ENCODE measurements at places on chromosomes 6 and 20.

DNA sequence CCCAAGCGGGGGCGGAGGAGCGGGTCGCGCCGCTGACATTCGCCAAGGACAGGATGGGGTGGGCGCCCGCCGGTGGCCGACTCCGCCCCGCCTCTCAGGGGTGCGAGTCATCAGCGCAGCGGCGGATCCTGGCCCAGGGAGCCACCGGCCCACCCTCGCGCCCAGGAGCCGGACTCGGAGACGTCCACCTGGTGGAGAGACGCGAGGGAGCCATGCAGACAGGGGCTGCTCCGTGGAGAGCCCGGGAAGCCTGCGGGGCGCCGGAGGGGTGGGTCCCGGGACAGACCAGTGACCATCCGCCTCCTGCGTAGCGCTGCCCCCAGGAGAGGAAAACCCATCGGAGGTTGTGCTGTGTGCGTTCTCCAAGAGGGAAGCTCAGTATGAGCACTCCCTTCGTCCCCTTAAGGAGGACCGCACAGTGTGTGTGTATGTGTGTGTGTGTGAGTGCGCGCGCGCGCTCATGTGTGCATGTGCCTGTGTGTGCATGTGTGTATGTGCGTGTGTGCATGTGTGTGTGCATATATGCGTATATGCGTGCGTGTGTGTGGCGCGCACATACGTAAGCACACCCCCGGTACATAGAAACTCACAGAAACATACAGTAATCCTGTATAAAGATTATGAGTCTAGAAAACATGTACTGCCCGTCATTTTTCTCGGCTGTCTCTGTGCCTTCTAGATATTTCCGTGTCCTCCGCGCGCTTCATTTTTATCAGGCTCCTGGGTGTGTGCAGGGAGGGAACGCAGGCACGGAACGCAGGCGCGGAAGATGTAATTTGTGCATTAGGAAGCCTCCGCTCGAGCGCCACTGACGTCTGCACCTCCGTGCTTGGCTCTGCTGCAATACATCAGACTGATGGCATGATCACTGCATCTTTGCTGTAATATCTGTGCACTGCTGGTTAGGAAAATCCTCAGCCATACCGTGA lies 158.9 kb downstream of the TBXT start:
- peak; percentile 68 for DNase-seq

- DNase-seq: no peak
Observed at GRCh38 chr6:91130126-91130525, 543.3 kb upstream of the MAP3K7 start.

DNA sequence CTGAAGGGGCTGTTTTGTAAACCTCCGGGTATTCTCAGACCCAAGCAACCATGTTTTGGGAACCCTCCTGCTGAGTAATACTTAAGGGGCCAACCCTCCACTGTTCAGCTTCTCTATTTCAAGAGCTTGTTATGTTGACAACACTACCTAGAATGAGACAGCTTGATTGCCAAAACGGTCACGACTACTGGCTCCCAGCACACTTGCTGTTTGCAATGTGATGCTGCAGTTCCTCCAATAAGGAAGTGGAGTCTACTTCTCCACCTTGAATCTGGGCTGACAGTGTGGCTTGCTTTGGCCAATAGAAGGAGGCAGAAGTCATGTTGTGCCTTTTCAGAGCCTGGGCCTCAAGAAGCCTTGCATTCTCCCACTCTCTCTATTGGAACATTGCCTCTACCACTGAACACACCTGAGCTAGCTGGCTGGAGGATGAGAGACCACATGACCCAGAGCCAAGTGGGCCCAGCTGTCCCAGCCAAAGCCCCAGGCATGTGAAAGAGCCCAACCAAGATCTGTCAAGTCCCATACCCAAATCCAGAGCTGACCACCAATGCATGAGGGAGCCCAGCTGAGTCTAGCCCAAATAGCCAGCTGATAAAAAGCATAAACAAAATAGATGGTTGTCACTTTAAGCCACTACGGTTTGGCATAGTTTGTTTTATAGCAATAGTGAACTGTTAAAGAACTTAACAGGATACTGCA lies 108.0 kb downstream of the PRND start:
- DNase-seq: no peak

- DNase-seq: peak; percentile 85
Observed at GRCh38 chr6:152096863-152097496, 289.5 kb downstream of the ESR1 start.

GRCh38 chr6:169145496-169145895 lies 108.2 kb downstream of the THBS2 start:
- peak; percentile 87 for DNase-seq

- DNase-seq: peak; percentile 22
Observed at GRCh38 chr6:144349690-144350527, 64.8 kb downstream of the UTRN start.

- DNase-seq: no peak
Observed at GRCh38 chr6:134902936-134903335, 47.0 kb downstream of the ALDH8A1 start.

- DNase-seq: no peak
Observed at GRCh38 chr20:36252511-36252910, 16.2 kb downstream of the AAR2 start.

- peak; percentile 62 for DNase-seq
Observed at GRCh38 chr20:1225783-1226654, at the start of gene RAD21L1. Gene RAD21L1, plus strand, starts transcription at chr20:1226044. Its CDS starts 2,410 bp downstream, at chr20:1228454.

Measured in AG10803 (cell line).